Stimulated activated CD4-positive, alpha-beta T cell treated with anti-CD3 and anti-CD28 coated beads, Interleukin-1b, Interleukin-23, amount 100 ng/mL, for 24 hours (primary cell): ENCODE measurements at places on chromosomes 3 and 15.

- DNase-seq = no peak
Measured at GRCh38 chr3:42771271-42771670, 1.8 kb downstream of the CCDC13 start.

GRCh38 chr3:68403741-68404140, 528.6 kb downstream of the TAFA4 start:
- DNase-seq = no peak

GRCh38 chr3:16837602-16838001, 47.2 kb upstream of the PLCL2 start:
- no peak for DNase-seq

DNA sequence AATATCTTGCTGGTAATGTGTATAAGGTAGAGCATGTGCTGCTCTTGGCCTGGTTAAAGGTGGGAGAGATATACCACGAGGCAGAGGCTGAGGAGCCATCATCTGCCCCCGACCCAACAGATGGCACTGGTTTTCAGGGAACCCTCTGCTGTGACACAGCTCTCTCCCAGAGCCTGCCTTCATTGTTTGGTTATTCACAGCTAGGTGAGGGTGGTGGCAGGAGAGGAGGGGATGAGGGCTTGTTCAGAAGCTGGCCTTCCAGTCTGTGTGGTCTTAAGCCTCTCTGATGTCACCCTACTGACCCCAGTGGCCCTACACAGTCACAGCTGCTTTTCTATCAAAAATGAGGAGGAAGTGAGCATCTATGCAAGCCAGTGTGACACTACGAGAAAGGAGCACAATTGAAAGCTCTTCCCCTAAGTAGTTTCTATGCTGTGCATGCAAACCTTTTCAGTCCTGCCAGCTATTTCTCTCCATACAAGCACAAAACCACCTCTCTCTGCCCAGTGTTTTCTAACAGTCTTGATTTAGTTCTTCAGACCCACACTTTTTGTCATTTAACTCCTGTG, 258.4 kb upstream of the AGTR1 start:
- no peak for DNase-seq

GRCh38 chr3:44334326-44334725, 4.2 kb upstream of the TCAIM start:
- no peak for DNase-seq

DNA sequence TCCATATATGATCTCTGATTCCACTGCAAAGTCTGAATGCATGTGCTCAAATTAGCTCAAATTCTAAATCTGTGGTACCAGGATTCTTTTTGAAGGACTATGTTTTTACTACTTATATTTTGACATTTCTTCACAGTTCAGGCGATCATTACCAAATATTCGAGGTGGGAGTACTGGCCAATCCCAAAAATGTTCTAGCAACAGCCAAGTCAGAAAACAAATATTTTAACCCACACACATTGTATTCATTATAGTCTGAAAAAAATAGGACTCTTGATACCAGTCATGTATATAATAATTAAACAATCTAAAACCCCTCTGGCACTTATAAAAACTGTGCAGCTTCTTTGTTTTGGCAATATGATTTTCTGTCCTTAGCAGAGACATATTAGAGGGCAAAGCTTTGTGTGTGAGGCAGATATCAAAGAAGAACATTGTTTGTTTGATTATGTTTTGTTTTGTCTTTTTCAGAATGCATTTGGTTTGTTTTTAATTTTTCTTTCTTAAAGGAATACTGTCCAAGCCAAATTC, 37.4 kb downstream of the FGF7 start:
- no peak for DNase-seq

GRCh38 chr15:91146728-91147127, 46.7 kb downstream of the SV2B start:
- DNase-seq = no peak

GRCh38 chr15:68265081-68265480, 12.5 kb upstream of the FEM1B start:
- no peak for DNase-seq

DNA sequence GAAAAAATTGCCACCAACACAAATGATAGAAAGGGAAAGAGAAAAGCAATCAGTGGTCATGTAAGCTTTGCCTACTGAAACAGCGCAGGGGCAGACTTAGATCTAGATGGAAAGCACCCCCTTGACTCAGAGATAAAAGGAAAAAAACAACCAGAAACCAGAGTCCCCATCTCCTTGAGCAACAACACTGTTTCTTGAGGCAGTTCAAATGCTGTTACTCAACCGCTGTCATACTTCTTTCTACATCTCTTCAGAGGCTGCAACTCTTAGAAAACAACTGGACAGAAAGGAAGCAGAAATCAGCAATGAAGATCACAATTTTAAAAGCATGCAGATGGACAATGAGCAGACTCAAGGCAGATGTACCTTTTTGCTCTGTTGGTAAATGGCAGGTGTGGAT, 36.5 kb downstream of the FSIP1 start:
- DNase-seq = no peak

DNA sequence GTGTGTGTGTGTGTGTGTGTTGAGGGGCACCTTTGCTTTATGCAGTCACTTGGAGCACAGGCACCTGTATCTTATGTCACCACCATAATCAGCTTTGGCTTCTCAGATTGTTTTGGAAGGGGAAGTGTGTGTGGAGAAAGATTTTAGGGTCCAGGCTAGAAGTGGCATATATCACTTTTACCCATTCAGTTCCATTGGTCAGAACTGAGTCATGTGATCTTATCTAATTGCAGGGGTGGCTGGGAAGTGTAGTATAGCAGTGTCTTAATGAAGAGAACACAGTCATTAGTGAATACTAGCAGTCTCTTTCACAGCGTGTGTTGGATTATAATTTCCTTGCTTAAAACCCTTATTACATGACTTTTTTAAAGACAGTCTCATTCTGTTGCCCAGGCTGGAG, 20.6 kb downstream of the NCK1 start:
- DNase-seq = no peak

GRCh38 chr15:78425643-78426042, 12.4 kb upstream of the IREB2 start:
- no peak for DNase-seq

GRCh38 chr15:61037031-61037430, 192.1 kb downstream of the RORA start:
- DNase-seq = no peak

DNA sequence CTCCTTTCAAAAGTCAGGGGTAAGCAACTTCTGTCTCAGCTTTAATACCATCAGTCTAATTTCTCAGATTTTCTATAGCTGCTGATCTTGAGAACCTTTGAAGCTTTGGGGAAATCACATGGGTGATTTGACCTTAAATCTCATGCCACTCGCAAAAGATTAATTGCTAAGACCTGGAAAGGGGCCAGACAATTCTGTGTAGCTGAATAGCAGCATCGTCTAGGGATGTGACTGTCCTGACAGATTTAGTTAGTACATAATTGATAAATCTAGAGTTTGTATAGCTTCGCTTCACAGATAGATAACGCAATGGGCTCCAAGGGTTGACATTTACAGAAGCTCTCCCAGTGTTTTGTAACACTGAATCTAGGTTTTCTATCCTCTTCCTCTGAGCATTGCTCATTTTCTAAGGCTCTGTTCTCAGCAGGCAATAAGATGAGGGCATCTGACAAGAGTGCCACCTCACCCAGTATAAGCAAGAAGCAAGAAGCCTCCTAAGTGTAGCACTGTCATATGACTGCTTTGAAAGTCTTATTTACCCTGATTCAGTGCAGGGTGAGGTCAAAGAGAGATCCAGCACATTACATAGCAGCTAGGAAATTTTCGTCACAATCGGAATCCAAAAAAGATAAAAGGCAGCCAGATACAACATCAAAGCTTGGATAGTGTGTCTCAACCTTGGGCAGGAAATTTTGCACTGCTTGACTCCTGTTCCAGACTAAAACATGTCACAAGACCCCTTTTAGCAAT, 47.7 kb upstream of the DUT start:
- DNase-seq = no peak

DNA sequence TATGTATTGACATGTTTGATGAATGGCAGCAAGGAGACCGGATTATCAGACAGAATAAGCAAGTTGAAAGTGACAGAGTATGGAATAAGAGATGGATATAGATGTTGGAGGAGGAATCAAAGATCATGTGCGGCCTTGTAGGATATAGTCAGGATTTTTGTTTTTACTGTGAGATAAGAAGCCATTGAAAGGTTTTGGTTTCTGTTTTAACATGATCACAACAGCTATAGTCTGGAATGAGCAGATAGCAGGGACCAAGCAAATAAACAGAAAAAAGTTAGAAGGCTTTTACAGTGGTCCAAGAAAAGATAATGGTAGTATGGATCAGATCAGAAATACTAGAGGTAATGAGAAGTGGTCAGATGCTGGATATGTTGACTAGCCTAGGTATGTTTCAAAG, 52.6 kb downstream of the SLC12A6 start:
- DNase-seq = no peak

GRCh38 chr3:42802876-42803413, 1.3 kb downstream of the HIGD1A start:
- DNase-seq = no peak

GRCh38 chr3:196652961-196653795, 13.7 kb downstream of the NRROS start:
- DNase-seq = no peak

- no peak for DNase-seq
Measured at GRCh38 chr15:80743189-80743833, 35.9 kb upstream of the CEMIP start.

DNA sequence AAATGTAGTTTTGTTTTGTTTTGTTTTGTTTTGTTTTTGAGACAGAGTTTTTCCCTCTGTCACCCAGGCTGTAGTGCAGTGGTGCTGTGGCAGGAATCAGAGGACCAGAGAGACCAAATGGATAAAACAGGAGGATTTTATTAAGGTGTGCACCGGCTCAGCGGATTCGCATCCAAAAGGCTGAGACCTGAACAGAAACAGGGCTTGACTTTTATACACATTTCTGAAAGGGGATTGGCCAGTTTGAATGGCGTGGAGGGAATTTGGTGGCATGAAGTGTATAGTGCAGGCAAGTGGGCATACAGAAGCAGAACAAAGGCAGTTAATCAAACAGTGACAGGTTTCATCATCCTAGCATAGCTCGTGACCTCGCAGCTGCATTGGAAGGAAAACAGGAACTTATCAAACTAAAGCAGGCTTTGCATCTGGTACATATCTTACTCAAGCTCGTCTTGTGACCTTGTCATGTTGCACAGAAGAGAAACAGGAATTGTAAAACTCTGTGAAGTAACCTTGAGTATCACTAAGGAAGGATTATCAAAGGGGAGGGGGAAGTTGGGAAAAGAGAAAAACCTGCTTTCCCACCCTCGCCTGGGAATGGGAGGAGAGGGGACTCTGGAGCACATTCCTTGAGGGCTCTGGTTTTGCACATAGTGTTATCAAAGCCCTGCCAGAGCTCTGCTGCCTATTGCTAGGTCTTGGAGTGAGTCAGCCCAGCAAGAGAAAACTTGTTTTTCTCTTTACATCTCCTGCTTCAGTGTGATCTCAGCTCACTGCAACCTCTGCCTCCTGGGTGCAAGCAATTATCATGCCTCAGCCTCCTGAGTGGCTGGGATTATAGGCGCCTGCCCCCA, 38.5 kb downstream of the C3orf62 start:
- DNase-seq = no peak

GRCh38 chr15:43093026-43093425, 12.8 kb downstream of the UBR1 start:
- no peak for DNase-seq

- DNase-seq = no peak
Measured at GRCh38 chr15:60568301-60568742, 89.4 kb upstream of the ICE2 start.

GRCh38 chr3:39086144-39086543, 21.3 kb downstream of the GORASP1 start:
- DNase-seq = no peak

GRCh38 chr3:153127788-153128187, 34.2 kb upstream of the RAP2B start:
- DNase-seq = no peak

DNA sequence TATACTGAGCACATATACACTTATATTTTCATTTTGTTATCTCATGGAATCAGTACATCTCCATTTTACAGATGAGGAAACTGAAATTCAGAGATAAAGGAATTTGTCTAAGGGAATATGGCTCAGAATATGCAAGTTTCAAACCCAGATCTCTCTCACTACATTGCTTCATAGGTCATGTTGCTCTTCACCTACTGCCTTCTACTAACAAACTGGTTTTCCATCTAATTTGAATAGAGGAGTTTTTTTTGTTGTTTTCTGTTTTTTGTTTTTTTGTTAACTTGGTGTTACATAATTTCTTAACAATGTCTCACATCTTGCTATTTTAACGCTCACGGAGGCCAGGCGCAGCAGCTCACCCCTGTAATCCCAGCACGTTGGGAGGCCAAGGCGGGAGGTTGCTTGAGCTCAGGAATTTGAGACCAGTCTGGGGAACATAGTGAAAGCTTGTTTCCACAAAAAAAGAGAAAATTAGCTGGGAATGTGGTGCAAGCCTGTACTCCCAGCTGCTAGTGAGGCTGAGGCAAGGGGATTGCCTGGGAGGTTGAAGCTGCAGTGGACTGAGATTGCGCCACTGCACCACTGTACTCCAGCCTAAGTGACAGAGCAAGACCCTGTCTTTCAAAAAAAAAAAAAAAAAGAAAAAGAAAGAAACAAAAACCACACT, 37.0 kb downstream of the FMN1 start:
- DNase-seq = no peak

- no peak for DNase-seq
Measured at GRCh38 chr3:159030886-159031679, 229.2 kb downstream of the MFSD1 start.

DNA sequence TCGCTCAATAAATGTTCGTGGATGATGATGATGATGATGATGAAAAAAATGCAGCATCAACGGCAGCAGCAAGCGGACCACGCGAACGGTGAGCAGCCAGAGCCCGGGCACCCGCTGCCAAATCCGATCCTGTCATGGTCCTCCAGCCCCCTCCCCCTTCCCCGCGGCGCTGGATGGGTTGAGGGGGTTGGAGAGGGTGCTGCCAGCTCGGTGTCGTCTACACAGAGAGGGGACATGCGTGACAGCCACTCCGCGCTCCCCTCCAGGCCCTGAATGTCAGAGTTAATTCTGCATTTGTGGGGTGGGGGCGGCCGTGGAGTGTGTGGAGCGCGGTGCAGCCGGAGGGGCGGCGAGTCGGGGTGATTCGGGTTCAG, 722 bp downstream of the CACNA1D start:
- DNase-seq = no peak

- no peak for DNase-seq
Measured at GRCh38 chr3:157981819-157982218, 124.4 kb downstream of the SHOX2 start.
